Stimulated activated CD8-positive, alpha-beta memory T cell treated with anti-CD3 and anti-CD28 coated beads, Interleukin-7, amount 100 ng/mL, for 1 hour (primary cell): ENCODE measurements at places on chromosomes 13 and 19.

DNA sequence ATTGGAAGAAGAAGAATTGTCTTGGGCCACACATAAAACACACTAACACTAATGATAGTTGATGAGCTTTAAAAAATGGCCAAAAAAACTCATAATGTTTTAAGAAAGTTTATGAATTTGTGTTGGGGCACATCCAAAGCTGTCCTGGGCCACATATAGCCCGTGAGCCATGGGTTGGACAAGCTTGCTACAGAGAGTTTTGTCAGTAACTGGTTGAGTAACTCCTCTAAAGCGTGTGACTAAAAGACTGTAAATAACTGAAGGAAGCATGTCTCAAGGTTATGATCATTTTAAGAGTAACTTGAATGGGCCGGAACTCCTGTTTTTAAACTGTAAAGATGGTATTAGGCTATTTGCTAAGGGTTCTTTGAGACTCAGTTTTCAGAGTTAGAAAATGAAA, 118.0 kb downstream of the KL start:
- DNase-seq = no peak

- DNase-seq = no peak
Observed at GRCh38 chr13:71621174-71622124, 245.6 kb downstream of the DACH1 start.

- no peak for DNase-seq
Observed at GRCh38 chr19:39846678-39847486, 703 bp upstream of the FBL start.

- no peak for DNase-seq
Observed at GRCh38 chr19:39351537-39352064, 9.4 kb downstream of the SAMD4B start.

GRCh38 chr13:24250376-24251057, 58.9 kb upstream of the C1QTNF9 start:
- DNase-seq = no peak

DNA sequence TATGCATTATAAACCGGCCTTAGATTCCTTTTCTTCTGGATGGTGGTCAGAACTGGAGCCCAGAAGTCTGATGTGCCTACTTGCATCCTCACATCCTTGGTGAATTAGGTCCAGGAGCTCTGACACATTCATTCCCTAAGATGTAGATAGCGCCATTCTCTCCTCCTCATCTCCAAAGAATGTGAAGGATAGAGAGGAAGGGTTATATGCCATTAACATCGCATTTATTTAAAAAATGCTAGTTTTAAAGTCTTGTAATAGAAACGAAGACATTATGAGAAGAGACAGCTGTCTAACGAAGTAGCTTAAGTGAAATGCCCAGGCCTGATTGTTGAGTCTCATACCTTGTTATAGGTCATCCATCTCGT, 9.7 kb downstream of the MBNL2 start:
- no peak for DNase-seq

DNA sequence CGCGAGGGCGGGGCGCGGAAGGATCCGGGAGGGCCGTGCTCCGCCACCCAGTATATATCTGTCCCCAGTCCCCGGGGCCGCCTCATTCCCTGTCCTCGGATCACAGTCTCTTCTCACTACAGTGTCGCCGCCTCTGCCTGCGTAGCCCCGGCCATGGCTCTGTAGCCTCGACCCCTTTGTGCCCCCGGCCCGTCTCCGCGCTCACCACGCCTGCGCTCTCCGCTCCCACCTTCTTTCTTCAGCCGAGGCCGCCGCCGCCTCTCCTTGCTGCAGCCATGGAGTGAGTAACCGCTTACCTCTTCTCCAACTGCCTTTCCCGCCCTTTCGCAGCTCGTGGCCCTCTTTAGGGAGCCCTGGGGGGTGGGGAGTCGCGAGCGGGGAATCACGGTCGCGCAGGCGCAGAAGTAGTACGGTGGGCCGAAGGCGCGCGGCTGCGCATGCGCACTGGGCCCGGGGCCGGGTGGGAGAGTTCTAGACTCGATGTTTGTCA, at the start of the genes ATF5 and NUP62:
Gene ATF5 (plus strand): TSS at position 85 of the 490 bp plus-strand sequence. CDS start 1,646 bp downstream, outside the sequence.
Gene NUP62 (minus strand): TSS at position 384 of the 490 bp plus-strand sequence. CDS start 19,697 bp downstream, outside the sequence.
- DNase-seq = peak; percentile 90

- no peak for DNase-seq
Observed at GRCh38 chr13:33066329-33066728, 50.1 kb downstream of the KL start.

- no peak for DNase-seq
Observed at GRCh38 chr19:10583036-10583776, 3.9 kb downstream of the AP1M2 start.

GRCh38 chr13:31881495-31881882, 142.2 kb downstream of the RXFP2 start:
- no peak for DNase-seq

DNA sequence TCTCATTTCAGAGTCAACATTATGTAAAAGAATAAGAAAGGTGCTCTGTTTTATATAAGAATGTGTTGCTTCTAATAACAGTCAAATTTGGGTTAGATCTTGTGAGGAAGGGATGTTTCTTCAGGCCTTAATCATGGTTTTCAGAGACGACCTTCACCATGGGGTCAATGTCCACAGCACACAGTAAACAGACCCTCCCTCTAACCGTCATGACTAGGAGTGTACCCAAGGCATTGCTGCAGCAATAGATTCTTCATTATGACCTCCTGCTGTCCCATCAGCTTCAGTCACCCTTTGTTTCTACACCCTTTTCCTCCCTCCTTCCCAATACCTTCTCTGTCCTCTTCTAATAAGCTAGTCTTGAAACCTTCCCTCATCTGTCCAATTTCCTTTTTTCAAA, 15.7 kb downstream of the SERPINE3 start:
- DNase-seq = no peak

- DNase-seq = no peak
Observed at GRCh38 chr19:1524287-1524971, 552 bp downstream of the PLK5 start.

DNA sequence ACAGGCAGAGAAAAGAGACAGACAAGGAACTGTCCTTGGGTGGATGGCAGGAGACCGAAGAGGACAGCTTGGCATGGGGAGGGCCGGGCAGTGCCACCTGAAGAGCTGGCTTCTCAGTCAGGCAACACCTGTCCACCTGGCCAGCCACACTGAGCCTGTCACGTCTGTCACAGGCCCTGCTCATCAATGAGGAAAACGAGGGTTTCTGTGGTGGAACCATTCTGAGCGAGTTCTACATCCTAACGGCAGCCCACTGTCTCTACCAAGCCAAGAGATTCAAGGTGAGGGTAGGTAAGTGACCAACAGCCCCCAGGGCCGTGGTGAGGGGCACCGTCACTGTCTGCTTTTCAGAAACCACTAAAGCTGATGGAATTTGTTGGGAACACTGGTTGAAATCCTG, 11.2 kb upstream of the PROZ start:
- no peak for DNase-seq

- no peak for DNase-seq
Observed at GRCh38 chr13:25210842-25211569, 38.9 kb upstream of the AMER2 start.

GRCh38 chr19:38974624-38975213, 823 bp downstream of the FBXO17 start:
- no peak for DNase-seq
